ENCODE measurements at places on chromosomes 1 and 21.

GRCh38 chr1:180092931-180093650, 61.6 kb upstream of the QSOX1 start:
- DNase-seq = no peak

GRCh38 chr21:43935711-43936110, 70.7 kb downstream of the AGPAT3 start:
- no peak for DNase-seq

DNA sequence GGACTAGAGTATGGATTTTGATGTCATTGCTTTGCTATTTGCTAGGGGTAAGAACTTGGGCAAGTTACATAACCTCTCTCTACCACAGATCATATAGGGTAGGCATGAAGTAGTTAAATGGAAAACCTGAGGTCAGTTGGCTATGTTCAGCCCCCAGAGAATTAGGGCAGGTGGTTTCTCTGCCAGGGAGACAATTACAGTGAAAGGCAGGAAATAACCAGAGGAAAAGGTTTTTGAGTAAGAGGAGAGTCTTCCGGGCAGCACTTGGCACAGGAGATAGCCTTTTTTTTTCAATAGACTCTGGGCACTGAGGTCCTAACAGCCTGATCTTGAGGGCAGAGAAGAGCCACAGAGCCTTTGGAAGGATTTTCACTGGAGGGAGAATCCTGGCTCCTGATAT, 16.7 kb upstream of the SERBP1 start:
- DNase-seq = no peak

- no peak for DNase-seq
Measured at GRCh38 chr1:162353702-162354101, 23.0 kb downstream of the SPATA46 start.

DNA sequence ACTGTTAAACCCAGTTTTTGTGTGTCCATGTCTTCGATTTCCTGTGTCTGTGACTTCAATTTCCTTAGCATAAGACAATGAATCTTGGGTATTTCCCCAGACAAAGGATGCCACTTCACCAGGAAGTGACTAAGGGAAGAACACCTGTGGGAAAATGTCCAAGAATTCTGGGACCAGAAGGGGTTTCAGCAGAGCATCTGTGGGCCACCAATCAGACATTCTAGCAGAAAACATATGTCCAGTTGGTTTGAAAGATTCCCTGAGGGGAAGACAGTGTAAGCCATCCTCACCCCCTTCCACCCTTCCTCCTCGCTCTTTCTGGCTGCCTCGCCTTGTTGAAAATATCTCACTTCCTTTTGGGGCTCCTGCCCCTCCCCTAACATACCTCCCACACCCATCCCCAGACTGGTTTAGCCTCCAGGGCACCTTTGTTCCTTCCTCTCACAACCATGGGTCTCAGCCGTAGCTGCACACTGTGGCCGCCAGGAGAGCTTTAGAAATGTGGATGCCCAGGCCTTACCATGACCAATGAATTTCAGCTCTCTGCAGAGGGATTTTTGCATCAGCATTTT, 25.5 kb upstream of the IFNAR1 start:
- no peak for DNase-seq

- no peak for DNase-seq
Measured at GRCh38 chr1:234675572-234675971, 65.6 kb upstream of the IRF2BP2 start.

DNA sequence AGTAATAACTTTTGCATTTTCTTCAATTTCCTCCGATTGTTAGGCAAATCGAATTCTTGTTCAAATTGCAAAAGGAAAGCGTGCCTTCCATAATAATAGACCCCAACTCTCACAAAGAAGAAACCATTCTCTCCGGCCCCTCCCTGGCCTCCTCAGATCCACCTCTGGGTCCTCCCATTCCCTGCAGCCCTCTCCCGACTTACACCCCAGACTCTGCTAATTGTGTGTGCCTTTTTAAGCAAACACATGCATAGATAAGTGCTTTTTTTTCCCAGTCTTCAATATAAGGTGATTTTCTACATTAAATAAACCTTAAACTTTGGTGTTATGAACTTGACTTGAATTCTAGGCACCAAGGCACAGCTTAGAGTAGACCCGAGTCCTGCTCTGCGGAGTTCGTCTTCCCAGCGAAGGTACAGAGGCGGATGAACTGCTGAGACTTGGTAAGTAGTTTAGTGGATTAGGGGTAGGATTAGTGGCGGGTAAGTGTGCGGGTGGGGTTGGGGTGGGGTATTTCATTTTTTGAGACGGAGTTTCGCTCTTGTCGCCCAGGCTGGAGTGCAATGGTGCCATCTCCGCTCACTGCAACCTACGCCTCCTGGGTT, 1.5 kb downstream of the L1TD1 start:
- no peak for DNase-seq

DNA sequence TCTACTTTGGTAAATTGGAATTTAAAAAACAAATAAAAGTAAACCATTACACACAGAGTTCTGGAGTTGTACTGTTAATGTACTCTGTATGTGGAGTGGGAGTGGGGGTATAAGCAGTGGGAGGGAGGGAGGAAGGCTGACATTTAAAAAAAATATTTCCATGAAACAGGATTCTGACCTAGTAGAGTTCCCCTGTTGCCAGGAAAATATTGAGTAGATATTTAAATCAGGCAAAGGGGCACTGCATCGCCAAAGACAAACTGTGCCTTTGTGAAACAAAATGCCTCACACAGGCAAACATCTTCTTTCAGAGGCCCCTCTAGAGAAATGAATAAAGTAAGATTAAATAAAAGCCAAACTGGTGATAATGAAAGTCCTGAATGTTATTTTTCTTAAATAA, 87.8 kb downstream of the ERG start:
- DNase-seq = no peak

- DNase-seq = no peak
Measured at GRCh38 chr1:196181594-196181878, 426.7 kb downstream of the KCNT2 start.

DNA sequence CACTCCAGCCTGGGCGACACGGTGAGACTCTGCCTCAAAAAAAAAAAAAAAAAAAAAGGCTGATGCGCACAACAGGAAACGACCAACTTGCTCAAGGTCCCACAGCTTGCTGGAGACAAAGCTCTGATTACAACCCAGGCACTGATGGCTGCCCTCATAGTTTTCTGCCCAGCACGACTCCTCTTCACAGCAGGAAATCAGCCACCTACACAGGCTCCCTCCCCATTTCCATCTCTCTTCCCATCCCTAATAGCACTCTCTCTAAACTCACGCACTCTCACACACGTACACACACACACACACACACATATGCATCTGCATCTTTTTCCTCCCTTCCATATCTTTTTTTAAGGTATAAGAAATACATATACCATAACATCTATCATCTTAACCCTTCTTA, 153.5 kb upstream of the SOD1 start:
- no peak for DNase-seq

DNA sequence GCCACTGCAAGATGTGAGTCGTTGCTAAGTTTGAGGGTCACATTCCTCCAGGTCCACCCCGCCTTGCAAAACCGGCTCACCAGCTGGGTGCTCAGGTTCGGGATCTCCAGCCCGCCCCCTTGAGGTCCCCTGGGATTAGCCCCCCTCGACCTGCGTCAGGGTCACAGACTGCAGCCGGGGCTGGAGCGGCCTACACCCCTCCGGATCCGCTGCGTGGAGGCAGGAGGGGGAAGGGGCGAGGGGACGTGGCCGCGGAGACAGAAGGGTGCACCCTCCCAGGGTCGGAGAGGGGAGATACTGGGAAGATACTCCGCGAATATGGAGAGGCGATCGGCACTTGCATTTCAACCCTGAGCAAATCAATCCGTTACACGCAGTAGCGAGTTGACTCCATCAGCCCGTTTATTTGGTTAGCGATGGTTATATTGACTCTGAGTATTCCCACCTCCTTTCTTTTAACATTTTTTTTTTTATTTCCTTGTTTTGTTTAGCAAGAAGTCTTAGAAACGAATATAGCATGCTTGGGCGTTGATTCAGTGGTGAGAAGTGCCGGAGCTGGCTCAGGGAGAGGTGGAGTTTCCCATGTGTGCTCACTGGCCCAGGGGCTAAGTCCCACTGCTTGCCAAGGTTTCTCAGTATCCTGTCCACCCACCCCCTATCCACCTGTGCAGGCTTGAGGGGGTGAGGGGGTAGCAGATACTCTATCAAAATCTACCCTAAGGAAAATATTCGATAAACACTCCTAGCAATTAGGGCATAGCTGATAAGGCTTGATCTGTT, 997 bp downstream of the IFNAR2 start:
- no peak for DNase-seq

DNA sequence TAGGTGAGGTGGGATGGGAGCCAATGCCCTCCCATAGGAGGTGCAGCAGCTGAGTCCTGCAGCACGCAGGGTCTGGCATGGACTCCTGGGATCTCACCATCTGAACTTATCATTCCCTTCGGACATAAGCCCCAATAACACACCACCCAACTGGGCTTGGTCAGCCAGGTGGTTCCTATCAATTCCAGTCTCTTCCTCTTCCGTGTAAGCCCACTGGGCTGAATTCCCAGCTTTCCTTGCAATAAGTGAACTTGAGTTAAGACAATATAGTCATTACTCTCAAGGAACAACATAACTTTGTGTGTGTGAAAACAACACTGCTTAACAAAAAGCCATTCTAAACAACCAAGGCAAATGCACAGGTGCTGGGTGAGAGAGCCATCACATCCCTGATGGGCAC, 86.6 kb upstream of the EDN2 start:
- DNase-seq = no peak
